Activated CD8-positive, alpha-beta memory T cell treated with anti-CD3 and anti-CD28 coated beads, Interleukin-2, amount 50 U/mL, for 4 hours (primary cell): ENCODE measurements at places on chromosomes 2 and 18.

DNA sequence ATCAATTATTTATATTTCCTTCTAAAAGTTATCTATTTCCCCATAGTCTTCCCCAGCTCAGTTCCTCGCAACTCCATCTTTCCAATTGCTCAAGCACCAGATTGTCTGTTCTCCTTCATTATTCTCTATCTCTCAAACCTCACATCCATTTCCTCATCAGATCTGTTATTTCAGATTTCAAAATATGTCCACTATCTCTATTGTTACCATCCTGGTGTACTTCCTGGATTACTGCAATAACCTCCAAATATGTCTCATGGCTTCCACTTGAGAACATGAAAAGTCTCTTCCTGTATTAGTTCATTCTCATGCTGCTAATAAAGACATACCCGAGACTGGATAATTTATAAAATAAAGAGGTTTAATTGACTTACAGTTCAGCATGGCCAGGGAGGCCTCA, 641.7 kb upstream of the ZEB2 start:
- no peak for DNase-seq

DNA sequence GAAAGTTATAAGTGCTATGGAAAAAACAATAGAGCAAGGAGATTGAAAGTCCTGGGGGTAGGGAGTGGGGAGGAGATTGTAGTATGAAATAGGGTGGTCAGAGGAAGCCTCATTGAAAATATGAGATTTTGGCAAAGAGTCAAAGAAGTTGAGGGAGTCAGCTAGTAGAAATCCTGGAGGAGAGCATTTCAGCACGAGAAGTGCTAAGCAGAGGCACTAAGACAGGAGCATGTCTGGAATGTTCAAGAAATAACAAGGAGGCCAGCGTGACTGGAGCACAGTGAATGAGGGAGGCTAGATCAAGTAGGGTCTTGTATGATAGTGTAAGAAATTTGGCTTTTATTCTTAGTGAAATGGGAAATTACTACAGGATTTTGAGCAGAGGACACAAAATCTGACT, 2.1 kb upstream of the TSPYL6 start:
- no peak for DNase-seq

- no peak for DNase-seq
These were observed 4.8 kb downstream of the AMER3 start for GRCh38 chr2:130759906-130760753.

- DNase-seq = no peak
These were observed 1004.1 kb upstream of the NRXN1 start for GRCh38 chr2:52036024-52036423.

DNA sequence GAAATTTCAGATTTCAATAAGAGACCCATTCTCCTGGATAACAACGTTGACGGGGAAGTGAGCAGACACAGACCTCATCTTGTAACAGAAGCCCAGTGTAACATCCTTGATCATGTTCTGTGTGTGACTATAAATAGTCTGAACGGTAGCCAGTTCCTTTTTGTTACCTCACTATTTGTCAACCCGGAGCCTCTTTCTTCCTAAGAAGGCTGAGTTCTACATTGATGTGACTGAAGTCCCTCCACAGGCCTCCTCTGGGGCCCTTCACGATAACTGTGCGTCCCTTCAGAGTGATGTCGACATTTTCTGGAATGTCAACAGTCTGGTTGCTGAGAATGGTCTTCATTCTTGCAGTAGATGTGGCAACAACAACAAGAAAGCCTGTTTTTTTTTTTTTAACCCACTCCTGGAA, 6.3 kb upstream of the PLEKHM3 start:
- DNase-seq = no peak

- DNase-seq = no peak
These were observed 78.3 kb downstream of the SKA1 start for GRCh38 chr18:50453014-50453680.

- no peak for DNase-seq
These were observed 52.3 kb downstream of the KLF7 start for GRCh38 chr2:207113414-207113813.

- DNase-seq = no peak
These were observed 84.1 kb upstream of the NABP1 start for GRCh38 chr2:191593622-191594385.

DNA sequence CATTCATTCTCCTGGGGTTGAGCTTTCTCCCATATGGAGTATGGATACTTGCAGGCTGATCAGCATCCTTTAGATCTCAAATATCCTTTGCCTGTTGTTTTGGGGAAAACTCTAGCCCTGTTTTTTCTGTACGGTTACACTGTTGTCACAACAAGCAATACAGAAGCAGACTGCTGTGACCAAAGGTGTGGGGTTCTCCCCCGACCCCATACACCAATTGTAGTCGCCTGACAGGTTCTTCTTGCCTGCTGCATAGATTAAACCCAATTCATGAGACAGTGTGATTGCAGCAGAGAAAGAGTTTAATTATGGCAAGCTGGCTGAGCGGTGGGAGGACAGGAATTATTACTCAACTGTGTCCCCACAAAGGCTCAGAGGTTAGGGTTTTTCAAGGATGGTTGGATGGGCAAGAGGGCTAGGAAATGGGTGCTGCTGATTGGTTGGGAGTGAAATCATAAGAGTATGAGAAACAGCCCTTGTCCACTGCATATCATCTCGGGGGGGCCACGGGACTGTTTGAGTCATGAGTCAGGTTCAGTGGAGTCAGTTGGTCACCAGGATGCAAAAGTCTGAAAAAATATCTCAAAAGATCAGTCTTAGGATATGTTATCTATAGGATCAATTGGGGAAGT, 40.6 kb downstream of the ITGB1BP1 start:
- no peak for DNase-seq

- DNase-seq = no peak
These were observed 1058.3 kb upstream of the TMEFF2 start for GRCh38 chr2:193253014-193253530.

DNA sequence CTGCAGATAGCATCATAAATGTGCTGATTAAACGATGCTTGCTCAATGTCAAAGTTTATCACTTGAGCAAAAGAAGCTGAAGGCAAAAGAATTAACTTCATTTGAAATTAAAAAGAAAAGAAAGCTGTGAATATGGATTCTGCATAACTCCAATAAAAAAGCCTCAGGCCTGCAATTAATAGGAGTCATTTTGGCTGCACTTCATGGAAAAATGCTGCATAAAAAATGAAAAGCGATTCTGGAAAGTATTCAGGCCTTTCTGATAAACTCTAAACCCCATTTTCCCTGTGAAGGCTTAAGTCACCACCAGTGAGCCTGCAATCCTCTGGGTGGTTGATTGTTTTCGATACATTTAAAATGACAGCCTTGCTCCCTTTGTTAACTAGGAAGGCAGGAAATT, 1793.4 kb downstream of the SUCLG1 start:
- DNase-seq = no peak

DNA sequence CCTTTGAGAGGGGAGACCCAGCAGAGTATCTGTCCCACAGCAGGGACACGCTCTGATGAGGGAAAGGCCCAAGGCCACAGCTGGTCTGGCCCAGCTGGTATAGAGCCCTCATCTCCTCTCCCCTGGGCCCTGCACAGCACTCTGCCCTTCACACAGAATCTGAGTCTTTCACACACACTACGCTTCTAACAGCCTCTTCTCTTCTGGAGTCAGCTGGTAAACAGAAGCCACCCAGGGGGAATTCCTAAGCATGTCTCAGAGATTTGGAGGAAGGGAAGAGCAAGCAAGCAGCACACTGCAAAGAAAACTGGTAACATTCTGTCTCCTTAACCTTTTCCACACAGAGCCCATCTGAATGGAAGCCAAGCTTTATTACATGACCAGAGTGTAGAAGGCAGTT, 121.1 kb upstream of the ACAA2 start:
- no peak for DNase-seq

GRCh38 chr2:160701822-160702221, 208.2 kb upstream of the RBMS1 start:
- no peak for DNase-seq

GRCh38 chr2:110713513-110714362, 18.6 kb upstream of the ACOXL start:
- DNase-seq = no peak

DNA sequence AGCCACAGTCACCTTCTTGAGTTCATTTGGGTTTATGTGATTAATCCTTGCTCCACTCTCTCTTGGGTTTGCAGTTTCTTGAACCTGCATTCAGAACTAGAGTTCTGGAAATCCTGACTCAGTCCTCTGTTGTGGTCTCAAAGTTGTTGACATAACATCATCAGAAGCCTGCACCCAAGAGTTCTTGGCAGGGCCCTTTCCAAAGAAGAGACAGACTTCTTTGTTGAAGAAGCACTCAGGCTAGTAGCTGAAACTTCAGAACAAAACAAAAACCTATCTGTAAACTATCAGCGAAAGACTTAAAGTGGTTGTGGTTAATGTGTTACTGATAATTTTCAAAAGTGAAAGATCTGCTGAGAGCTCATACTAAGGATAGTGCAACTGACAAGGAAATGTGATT, 120.8 kb downstream of the FAM168B start:
- no peak for DNase-seq

- DNase-seq = no peak
These were observed 34.8 kb upstream of the HNMT start for GRCh38 chr2:137929519-137929916.

DNA sequence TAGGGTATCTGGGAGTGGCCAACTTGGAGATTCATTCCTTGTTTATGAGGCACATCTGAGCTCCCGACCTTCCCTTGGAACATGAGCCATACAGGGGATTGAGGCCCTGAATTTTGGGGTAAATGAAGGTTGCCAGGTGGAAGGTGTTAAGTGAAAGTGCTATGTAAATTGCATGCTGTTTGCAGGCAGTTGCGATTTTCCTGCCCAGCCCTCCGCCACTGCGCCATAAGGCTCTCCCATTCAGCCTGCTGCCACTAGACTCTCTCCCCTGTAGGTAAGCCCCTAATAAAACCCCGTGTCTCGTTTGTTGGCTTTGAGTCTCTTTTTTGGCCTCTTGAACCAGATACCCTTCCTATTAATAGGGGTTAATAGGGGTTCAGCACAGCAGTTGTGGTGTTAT, 33.8 kb downstream of the PCARE start:
- no peak for DNase-seq

DNA sequence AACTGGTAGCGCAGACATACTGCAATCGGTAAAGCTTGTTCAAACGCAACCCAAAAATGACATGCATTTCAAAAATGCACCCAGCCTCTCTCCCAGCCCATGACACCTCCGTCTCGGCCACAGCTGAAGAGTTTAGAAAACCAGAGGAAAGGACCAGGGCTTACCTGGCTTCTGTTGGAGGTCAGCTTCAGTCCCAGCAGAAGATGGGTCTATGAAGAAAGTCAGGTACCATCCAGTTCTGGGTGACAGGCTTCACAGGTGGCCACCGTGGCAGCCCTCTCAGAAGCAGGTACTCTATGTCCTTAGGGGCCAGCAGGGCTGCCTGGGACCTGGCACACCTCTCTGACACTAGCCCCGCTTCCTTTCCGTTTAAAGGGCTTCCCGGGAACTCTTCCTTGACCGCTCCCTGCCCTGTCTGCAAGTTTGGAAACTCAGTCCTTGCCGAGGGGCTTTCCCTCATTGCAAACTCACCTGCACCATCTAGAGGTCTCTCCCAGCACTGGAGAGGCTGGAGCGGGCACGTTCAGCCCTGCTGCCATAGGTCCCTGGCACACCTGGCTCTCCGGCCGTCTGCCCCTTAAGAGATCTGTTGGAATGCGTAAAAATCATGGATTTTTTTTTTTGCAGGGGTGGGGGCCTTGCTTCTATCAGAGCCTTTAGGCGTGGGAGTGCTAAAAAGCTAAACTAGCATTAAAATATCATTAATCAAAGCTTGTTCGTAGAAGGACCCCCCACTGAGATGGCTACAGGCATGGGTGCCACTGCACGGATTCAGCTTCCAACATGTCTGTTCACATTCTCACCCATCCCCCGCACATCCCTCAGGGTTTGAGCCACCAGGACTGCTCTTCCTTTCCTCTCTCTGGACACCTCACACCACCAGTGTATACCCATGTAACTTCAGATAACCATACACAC, at the start of gene EDAR:
TSS of gene EDAR (minus strand) at position 425 of the 918 bp plus-strand sequence. CDS start 58,206 bp downstream, outside the sequence.
- DNase-seq = peak; percentile 48

GRCh38 chr2:240956935-240957655, 41.3 kb upstream of the SNED1 start:
- DNase-seq = no peak

- no peak for DNase-seq
These were observed 78.4 kb downstream of the PXDN start for GRCh38 chr2:1665761-1666505.

DNA sequence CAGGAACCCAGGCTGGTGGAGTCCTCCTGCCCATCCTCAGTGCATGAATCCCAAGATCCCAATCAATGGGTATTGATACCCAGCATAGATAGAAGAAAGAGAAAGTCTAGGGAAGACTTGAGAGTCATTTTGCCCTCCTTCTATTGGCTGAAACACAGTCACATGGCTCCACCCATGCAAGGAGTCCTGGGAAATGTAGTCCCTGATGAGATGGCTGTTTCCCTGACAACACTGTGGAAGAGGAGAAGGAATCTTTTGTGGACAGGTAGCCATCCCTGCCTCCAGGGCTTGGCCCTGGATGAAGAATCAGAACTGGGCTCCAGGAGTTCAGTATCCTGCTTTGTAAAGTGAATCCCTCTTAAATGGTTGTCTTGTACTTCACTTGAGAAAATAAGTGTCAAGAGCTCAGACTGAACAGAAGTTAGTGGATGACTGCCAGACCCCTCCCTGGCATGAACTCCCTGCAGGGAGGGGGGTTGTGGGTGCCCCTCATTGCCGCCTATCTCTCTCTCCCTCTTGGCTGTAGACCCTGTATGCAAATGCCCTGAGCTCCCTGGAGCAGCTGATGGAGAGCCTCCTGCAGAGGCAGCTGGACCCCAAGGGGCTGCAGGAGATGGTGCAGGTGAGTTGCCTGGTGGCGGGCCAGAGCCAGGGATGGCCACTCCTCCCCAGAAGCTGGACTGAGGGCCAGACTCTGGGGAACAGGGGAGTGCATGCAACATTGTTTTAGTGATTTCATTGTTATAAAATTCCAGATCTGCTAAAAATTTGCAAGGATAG, 36.1 kb downstream of the MROH2A start:
- DNase-seq = no peak

DNA sequence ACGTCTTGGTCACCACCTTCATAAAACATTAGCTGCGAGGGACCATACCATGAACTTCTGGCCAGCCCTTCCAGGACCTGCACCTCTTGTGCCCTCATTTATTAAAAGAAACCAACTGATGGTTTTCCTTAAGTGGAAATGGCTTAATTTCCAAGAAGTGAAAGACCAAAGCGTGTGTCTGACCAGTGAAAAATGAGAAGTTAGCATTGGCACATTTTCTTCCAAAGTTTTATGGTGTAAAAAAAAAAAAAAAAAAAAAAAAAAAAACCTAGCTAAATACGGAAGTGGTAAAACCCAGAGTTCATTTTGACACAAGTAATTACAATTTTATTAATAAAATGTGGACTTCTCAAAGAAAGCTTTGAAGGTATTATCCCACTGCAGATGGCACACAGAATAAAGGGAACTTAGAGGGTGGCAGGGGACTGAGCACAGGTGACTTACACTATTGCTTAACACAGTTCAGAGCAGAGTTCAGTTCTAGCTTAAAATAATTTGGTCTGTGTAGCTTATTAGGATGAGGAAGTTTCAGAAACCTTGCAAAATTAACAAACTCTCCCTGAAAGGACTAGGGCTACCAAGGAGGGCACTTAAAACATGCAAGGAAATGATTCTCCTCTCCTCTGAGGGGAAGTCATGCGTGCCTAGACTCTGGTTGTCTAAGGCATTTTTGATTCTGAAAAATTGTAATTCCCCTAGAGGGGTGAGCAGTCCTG, 42.2 kb upstream of the EPG5 start:
- no peak for DNase-seq

GRCh38 chr2:67726416-67726815, 329.3 kb downstream of the ETAA1 start:
- no peak for DNase-seq
